D721Med (cell line): ENCODE measurements at places on chromosomes 4 and X.

DNA sequence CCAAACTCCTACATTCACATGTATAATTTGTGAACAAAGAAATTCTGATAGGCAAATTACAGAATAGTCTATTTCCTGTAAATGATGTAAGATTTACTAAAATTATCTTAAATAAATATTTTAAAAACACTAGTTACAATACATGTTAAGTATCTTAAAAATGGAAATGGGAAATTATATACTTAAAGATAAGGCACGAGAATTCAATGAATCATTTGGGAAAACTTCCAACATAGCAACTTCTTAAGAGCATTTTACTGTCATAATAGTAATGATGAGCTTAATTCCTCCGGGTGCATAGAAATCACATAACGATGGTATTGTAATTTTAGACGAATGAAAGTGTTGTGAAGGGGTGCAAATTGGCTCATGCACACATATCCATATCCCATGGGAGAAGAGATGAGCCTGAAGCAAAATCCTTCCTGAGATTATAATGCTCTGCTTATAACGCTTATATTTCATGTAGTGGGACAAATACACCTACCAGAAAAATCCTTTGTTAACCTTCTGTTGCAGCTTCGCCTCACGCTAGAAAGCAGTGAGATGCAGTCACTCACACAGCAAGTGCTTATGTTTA is 873.5 kb downstream of the PDHA2 start:
- no peak for DNase-seq

- no peak for DNase-seq
Measured at GRCh38 chr4:45693746-45694145, 430.1 kb downstream of the GABRG1 start.

- DNase-seq = no peak
Measured at GRCh38 chrX:106728337-106728736, 1.8 kb downstream of the RNF128 start.

- DNase-seq = no peak
Measured at GRCh38 chr4:152983774-152984411, 47.8 kb downstream of the FHDC1 start.

DNA sequence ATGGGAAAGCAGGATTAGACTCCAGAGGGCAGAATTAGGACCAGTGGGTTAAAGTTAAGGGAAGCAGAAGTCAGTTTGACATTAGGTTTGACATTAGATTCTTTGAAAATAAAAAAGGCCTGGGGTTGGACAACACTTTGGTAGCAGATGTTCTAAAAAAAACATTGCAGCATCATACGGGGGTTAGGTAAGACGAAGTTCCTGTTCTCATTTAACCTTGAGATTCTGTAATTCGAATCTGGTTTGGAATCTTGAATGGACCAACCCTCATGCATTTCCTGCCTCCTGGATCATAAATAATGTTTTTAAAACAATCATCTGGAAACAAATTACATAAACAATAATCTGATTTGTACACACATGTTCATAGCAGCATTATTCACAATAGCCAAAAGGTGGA is 181.0 kb downstream of the SHROOM3 start:
- no peak for DNase-seq

GRCh38 chr4:159232465-159233106 is 129.7 kb downstream of the RAPGEF2 start:
- DNase-seq = no peak

DNA sequence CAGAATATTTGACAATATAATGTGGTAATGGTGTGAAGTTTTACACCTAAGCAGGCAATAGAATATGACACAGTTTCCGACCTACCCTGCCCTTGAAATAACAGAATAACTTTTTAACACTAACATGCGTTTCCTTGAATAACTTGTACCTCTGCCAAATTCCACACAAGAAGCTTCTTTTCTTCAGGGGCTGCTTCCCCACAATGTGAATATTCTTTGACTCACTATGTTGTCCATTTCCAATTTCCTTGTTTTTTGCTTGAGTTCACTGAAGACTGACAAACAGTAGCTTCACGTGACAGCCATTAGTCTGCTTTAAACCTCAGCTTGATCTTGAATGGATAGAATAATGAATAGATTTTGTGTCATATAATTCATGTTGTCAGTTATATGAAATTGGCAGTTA is 14.3 kb downstream of the SHROOM3 start:
- DNase-seq = no peak

GRCh38 chr4:152763796-152764195 is 15.7 kb downstream of the TIGD4 start:
- DNase-seq = no peak

DNA sequence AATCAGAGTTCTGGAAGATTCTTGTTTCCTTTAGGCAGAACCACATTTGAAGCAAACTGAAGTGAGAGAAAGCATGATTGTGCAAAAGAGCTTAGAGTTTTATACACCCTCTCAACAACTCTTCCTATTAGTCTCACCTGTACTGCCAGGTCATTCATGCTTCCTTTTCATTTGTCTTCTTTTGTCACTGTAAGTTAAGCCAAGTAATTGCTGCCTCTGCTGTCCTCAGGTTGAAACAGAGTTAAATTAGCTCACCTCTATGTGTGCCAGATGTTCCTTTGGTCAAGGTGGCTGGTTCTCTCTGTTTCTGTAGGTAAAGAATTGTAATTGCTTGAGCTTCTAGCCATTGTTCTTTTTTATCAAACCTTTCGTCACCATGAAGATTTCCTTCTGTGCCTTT is 41.1 kb upstream of the HPGD start:
- DNase-seq = no peak

- DNase-seq = no peak
Measured at GRCh38 chrX:46576458-46576857, 2.9 kb downstream of the CHST7 start.

- DNase-seq = no peak
Measured at GRCh38 chr4:94558392-94558904, 106.7 kb downstream of the PDLIM5 start.

- no peak for DNase-seq
Measured at GRCh38 chr4:159608436-159608835, 505.6 kb downstream of the RAPGEF2 start.

GRCh38 chrX:123263747-123264146 is 79.7 kb downstream of the GRIA3 start:
- DNase-seq = no peak

DNA sequence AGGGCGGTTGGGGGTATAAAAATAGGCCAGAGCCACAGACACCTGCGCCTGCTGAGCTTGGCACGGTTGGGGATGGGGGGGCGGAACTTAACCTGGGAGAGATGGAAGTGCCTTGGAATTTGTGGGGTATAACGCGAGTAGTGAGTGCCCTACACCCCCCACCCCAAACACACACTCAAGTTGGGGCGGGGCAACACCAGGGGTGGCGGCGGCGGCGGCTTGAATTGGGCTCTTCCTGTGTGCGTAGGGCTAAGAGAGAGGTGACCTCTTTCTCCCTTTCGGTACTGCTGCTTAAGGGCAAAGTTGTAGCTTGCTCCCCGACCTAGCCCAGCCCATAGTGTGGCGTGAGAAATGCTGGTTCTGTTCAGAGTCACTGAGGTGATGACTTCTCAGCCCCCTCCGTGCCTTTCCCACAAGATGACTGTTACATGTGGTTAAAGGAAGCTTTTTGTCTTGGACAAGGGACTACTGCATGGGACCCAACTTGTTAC is 839 bp downstream of the STK26 start:
- no peak for DNase-seq

- DNase-seq = no peak
Measured at GRCh38 chrX:110519501-110519900, 160.9 kb downstream of the RTL9 start.

- no peak for DNase-seq
Measured at GRCh38 chr4:74733756-74734155, 60.6 kb downstream of the BTC start.

DNA sequence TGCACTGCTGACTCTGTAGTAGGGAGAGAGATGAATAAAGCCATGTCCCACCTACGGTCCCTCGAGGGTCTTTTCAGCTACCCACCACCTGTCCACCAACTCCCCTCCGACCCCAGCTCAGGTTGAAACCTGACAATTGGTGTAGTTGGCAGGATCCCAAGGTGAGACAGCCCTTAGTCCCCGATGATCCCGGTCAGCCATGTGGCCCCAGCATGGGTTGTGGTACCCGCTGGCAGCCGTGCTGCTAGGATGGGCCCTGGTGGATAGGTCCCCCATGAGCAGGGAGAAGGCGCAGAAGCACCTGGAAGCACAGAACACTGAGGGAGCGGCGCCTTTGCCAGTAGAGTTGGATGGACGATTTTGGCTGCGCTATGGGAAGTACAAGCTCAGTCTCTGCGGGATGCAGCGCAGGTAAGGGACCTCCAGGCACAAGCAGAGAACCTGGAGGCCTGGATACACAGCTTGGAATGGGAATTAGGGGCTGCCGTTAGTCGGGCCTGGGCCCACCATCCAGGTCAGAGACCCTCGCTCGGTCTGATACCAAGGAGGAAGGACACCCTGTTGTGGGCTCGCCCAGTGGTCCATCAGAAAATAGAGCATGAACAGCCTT is 694.6 kb upstream of the AGA start:
- DNase-seq = no peak

DNA sequence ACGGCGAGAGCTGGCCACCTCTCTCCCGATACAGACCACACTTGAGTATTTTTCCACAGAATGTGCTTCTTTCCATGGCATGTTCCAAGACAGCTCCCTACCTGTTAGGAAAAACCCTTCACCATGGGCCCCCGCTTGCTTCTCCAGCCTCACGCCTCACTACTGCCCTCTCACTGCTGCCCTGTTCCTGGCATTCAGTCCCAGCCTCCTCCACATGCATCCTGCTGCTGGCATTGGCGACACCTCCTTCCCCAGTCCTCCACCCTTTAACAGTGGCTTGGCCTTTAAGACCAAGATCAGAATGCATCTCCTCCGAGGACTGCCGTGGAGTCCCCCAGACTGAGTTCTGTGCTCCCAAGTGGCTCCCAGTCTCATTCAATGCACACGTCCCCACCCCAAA is 10.7 kb downstream of the PNMA6F start:
- no peak for DNase-seq

DNA sequence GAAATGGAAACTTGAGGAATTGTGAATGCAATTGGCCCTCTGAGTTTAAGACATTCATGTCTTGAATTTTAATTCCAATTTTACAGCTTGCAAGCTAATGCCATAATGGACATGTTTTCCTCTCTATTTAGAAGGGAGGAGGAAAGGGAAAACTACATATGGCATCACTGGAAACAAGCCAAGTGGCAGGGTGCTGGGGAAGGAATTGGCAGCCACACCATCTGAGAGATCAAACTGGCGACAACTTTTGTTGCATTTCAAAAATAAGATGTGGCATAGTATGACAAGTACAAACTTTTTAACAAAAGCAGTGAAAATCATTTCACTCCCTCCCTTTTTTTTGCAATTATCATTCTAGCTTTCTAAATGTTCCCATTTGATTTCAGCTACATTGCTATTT is 615.6 kb downstream of the CENPC start:
- DNase-seq = no peak

- no peak for DNase-seq
Measured at GRCh38 chr4:125140966-125141495, 173.7 kb upstream of the FAT4 start.

- no peak for DNase-seq
Measured at GRCh38 chr4:25656031-25656430, 380 bp downstream of the SLC34A2 start.

DNA sequence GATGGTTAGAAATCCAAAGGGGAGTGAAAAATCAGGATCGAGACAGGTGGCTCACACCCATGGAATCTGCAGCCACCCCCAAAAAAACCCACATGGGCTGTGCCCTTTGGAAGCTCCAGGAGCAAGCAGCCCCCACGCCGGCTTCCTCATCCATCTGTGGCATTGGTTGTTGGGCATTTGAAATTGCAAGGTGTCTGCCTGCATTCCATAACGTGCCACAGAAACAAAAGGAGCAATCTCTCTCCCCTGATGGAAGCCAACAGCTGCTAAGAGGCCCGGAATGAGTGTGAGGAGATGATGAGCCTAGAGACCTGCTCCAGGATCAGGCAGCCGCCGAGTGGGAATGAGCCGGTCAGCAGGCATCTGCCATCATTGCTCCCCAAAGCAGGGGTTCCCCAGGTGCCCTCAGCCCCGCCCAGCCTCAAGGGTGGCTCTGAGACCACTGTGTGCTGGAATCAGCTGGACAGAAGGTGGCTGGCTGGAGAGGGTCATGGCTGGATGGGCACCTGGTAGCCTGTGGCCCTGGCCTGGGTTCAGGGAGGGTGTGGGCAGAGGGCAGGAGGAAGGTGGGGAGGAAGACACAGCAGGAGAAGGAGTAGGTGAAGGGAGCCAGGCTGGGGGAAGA is 113.2 kb downstream of the CRLF2 start:
- no peak for DNase-seq

GRCh38 chrX:130170752-130171445 is 863 bp upstream of the RAB33A start:
- DNase-seq = peak; percentile 50

DNA sequence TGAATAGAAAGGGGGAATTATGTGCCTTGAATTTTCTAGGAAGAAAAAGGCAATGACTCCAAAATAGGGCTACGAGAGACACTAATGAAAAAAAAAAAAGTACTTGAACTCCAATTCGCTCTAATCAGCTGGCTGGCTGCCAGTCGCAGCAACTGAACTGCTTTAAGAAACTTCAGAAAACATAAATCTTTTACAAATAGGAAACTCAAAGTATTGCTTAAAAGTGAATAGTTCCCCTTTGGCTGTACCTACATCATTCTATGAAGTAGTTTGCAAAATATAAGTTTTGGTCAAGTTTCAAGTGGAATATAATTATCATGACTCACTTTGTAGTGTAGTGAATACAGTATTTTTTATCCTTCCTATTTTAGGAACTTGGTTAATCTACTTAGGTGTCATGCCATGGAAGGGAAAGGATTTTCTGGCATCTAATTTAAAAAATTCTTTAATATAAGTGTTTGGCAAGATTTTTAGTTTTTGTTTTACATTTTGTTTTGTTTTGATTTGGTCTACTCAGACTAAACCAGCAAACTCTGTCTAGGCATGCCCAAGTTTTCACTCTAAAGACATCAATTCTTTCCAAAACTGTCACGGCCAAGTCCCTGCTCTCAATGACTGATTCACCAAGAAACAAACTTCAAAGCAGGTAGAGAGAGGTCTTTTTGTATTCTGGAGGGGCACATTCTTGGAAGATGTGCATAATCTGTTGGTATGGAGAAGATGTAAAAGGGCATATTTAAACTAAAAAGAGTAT is 382.4 kb upstream of the GALNT7 start:
- DNase-seq = no peak

DNA sequence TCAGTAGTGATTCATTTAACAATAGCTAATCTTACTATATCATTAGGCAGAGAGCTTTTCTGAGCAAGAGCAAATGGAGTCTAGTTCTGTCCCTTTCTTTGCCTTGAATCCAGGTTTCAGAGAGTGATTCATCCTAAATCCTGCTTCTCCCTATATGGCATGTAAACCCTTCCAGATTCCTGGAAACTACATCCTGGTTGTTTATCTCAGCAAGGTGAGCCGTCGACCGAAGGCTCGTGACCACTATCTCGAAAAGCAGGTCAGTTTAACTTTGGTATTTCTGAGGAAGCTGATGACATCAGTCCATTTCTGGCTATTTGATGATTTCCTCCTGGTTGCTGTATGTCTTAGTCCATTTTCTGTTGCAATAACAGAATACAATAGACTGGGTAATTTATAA is 40.7 kb upstream of the ERVMER34-1 start:
- no peak for DNase-seq

GRCh38 chr4:57119054-57119651 is 9.0 kb upstream of the IGFBP7 start:
- no peak for DNase-seq
